Caki2 (cell line): ENCODE measurements at places on chromosomes 16 and 17. TPM values are rescaled to one million over a fixed set of nuclear protein-coding genes. Genes with fewer than 3 reads are reported as not detected.

The KRT33A gene
- not detected in 2 replicates for total RNA-seq

The CD19 gene
- 0.37 and 4.2 TPM in 2 replicates for total RNA-seq

DNA sequence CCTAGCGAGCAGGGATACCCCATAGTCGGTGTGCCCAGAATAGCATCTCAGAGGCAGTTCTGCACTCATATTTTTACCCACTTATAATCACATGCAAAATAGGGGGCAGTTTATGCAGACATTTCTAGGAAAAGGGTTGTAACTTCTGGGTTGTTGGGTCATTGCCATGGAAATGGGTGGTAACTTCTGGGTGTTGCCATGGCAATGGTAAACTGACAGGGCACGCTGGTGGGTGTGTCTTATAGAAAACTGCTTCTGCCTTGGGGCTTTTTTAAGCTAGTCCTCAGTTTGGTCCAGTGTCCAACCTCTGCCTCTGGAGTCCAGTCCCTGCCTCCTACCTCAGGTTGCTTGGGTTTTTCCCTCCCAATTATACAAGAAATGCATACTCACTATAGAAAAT is 7.4 kb upstream of the SPAG9 start:
- peak; percentile 68 for DNase-seq

DNA sequence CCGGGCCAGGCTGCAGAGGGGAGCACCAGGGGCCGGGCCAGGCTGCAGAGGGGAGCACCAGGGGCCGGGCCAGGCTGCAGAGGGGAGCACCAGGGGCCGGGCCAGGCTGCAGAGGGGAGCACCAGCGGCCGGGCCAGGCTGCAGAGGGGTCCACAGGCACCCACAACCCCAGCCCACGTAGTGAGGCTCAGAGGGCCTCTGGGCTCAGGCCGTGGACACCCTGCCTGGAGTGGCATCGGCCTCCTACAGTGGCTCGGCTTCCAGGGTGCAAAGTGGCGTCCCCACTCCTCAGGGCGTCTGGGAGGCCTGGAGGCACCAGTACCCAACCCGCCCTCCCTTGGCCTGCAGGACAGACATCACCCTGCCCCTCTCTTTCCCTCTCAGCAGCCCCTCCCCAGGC is 9.6 kb downstream of the DOC2B start:
- DNase-seq, result no peak

DNA sequence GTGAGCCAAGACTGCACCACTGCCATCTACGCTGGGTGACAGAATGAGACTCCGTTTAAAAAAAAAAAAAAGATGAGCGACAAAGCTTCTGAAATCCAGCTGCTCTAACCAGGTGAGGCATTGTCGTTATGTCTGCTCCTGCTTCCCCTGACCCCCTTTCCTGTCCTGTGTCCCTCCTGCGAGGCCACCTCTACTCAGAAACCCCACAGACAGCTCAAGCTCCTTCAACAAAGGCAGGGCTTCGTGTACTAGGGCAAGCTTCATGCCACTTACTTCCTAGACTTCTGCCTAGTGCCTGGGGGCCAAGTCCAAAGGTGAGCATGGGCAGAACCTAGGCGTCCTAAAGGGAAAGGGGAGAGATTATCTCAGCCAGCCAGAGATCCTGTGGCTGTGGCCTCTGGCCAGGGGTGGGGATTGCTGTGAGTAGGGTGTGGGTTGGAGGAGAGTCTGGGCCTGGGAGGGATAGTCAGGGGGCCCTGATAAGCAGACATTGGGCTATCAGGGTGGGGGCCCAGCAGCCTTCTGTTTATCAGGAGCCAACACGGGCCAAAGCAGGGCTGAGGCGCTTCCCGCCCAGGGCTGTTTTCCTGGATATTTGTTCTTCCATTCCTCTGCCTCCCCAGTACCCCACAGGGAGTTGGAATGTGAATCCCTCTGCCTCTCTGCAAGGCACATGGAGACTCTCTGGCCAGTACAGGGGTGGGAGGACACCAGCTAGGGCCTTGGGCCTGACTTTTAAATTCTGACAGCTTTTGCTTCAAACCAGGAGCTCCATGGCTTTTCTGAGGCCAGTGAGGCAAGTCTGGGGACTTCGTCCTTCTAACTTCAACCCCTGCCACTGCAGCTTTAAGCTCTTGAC is 10.4 kb downstream of the ERAL1 start:
- no peak for DNase-seq

DNA sequence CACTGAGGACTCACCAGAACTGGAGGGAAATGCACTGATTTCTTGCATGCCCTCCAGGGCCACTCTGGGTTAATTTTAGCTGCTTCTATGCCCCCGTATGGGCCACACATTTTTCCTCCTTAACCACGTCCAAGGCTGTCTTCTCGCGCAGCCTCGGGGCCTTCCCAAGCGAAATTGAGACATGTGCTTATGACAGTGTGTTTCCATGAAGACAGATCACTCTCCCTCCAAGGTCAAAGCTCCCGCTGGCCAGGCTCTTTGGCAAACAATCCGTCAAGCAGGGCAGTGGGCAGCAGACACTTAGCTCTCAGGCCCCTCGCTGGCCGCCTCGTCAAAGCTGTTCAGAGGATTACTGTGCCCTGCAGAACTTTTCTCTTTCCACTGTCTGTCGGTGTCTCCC is 243.0 kb upstream of the N4BP1 start:
- DNase-seq, result no peak

GRCh38 chr16:71853413-71853812 is 7.6 kb downstream of the ATXN1L start:
- no peak for DNase-seq

DNA sequence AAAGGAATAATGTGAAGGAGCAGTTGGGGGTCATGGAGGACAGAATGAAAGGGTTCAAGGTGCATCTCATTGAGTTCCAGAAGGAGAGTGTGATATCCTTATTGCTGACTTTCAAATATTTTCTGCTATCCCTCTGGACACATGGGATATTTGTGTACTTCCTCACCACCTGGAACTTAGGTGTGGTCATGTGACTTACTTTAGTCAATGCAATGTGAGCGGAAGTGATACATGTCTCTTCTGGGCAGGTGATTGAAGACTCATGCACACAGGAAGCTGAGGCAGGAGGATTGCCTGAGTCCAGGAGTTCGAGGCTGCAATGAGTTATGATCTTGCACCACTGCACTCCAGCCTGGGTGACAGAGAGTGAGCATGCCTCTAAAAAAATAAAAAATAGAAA is 36.7 kb upstream of the TANC2 start:
- no peak for DNase-seq

The CHTF8 gene
- 191 and 253 TPM in 2 replicates for total RNA-seq

GRCh38 chr16:87094556-87094865 is 222.7 kb downstream of the C16orf95 start:
- no peak for DNase-seq

GRCh38 chr16:80946481-80946880 is 60.2 kb downstream of the CMC2 start:
- DNase-seq, result no peak

- peak; percentile 61 for DNase-seq
Measured at GRCh38 chr17:40363111-40363827, 1.3 kb downstream of the GJD3 start.

DNA sequence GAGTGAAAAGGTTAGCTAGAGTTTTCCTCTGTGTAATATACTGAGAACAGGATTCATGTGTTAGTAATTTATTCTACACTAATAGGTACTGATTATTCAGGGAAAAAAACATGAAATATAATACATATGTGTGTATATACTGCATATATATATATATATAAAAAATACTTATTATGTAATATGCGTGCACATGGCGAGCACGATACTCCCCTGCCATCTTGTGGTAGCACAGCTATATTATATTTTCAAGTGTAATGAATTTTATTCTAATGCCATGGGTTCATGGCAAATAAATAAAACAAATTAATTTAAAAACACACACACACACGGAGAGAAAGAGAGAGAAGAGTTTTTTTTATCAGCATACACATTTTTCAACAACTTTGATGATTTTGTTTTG is 460.6 kb downstream of the KCNJ2 start:
- no peak for DNase-seq

DNA sequence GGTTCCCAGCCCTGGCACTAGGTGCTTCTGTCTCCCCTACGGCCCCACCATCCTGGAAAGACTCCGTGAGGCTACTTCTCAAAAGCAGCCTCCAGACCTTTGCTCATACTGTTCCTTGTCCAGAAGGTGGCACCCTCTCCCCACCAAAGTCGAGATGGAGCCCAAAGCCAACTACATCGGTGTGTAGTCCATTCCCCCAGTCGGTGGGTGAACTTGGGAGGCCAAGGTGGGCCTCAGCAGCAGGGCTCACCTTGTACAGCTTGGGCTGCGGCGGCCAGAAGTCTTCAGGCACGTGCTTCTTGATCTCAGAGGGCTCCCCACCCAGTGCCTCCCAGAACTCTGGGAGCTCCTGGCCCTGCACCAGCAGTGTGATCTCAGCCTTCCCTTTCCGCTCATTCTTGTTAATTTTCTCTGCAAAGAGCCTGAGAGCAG is 10.2 kb downstream of the FLII start:
- peak; percentile 33 for DNase-seq

The CALCOCO2 gene
- total RNA-seq, result 24.8 and 38.5 TPM in 2 replicates

The CFAP119 gene
- total RNA-seq, result 7.2 and 12.3 TPM in 2 replicates

DNA sequence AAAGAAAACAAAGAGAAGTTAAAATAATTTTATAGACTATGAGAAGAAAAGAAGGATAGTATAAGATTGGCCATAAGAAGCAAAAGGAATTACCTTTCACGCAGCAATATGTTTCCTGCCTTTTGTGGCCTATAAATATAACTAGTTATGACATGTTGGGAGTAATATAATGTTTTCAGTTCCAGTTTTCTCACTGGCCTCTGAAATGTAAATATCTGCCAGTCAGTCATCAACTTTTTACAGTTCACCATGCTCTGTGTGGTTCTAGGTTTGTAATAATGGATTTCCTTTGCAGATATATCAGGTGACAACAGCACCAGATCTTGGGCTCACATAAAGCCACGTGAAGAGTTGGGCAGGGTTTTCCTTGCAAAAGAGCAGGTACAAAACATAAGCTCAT is 94.3 kb downstream of the ABCA8 start:
- DNase-seq, result no peak

- no peak for DNase-seq
Measured at GRCh38 chr17:1878419-1879121, 48.8 kb downstream of the RPA1 start.

The FBXO39 gene
- total RNA-seq, result not detected in 2 replicates

- DNase-seq, result no peak
Measured at GRCh38 chr16:66134875-66135274, 231.6 kb upstream of the CDH5 start.

The NPIPB9 gene
- 1.0 TPM in 1 of 2 replicates, not detected in the other for total RNA-seq

DNA sequence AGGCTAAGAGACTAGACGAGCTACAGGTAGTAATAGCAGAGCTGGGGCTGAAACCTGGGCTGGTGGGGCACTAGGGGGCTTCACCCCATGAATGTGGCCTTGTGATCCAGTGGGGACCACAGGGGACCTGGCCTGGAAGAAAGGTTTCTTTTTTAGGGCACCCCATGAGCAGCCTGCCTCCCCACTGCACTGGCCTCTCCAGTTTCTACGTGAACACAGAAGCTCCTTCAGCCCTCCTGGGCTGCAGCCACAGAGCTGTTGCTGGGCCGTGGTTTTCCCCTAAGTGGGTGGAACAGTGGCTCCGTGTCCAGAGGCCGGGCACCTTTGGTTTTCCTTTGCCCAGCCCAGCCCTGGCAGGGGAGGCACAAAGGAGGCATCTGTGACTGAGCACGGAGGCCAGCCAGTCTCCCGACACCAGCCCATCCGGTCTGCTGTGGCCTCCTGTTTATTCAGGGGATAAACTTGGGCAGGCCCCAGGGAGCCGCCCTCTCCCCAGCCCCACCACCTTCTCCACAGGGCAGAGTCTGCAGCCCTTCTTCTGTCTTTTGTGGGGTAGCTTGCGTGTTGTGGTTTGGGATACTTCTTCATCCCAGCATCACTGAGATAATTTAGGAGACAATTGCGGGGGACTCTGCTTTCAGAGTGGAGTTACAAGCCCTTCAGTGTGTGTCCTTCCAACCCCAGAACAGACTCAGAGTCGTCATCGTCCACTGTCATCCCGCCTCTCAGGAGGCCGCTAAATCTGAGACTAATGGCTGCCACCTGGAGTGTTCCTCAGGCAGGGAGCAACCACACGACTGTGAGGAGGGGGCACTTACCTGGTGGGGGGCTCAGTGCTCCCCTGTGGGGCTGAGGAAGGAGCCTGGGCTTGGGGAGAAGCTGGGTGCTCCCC is 85.3 kb downstream of the RAB11FIP4 start:
- no peak for DNase-seq

The CTF1 gene
- 0.84 and 2.9 TPM in 2 replicates for total RNA-seq

The NEUROD2 gene
- total RNA-seq, result not detected in 2 replicates

DNA sequence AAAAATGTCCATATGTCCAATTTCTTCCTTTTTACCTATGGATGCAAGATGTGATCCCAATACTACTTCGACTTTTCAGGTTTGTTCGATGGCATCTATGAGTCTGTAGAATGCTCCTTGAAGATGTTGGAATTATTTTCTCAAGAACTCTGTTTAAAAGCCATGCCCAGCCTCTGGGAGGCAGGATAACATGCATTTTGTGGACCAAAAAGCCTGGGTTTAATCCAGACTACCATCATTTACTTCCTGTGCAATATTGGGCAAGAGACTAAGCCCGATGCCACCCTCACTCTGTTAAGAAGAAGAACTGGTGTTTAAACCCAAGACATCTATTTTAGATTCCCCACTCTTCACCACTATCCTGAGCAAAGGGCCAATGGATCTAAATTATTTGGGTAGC is 42.8 kb upstream of the SALL1 start:
- DNase-seq, result no peak

DNA sequence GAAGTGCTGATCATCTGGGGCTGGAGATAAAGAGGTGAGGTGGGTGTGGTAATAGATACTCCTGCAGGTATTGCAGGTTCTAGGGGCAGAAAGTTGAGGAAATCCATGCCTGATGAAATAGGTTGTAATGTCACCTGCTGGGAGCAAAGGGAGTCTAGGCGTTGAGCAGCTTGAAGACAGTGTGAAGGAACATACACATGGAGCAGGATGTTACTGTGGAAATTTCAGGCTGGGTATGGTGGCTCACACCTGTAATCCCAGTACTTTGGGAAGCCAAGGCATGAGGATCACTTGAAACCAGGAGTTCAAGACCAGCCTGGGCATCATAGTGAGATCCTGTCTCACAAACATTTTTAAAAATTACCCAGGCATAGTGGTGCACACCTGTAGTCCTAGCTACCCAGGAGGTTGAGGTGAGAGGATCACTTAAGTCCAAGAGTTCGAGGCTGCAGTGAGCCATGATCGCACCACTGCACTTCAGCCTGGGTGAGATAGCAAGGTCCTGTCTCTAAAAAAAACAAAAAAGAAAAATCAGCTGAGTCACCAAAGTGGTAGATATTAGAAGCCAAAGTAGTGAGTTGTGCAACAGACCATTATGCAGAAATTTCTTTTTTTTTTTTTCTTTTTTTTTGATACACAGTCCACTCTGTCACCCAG is 9.1 kb upstream of the CRYBA1 start:
- peak; percentile 31 for DNase-seq

The NLGN2 gene
- 1.1 TPM in 1 of 2 replicates, not detected in the other for total RNA-seq

DNA sequence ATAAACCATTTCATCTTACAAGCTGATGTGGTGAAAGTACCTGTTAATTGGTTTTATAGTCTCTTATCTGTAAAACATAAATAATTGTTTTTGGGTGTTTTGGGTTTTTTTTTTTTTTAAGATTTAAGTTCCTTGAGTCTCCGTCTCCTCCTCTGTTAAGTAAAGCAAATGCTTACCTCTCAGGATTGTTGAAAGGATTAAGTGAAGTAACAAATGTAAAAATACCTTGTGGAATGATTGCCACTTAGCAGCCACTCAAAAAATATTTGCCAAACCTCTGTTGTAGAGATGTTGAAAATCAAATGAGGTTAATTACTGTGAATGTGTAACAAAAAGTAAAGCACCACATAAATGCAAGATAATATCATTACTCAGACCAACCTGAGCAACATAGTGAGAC is 19.2 kb downstream of the LIMD2 start:
- DNase-seq, result no peak
